GM19239 (cell line): ENCODE measurements at places on chromosomes 16 and 17.

DNA sequence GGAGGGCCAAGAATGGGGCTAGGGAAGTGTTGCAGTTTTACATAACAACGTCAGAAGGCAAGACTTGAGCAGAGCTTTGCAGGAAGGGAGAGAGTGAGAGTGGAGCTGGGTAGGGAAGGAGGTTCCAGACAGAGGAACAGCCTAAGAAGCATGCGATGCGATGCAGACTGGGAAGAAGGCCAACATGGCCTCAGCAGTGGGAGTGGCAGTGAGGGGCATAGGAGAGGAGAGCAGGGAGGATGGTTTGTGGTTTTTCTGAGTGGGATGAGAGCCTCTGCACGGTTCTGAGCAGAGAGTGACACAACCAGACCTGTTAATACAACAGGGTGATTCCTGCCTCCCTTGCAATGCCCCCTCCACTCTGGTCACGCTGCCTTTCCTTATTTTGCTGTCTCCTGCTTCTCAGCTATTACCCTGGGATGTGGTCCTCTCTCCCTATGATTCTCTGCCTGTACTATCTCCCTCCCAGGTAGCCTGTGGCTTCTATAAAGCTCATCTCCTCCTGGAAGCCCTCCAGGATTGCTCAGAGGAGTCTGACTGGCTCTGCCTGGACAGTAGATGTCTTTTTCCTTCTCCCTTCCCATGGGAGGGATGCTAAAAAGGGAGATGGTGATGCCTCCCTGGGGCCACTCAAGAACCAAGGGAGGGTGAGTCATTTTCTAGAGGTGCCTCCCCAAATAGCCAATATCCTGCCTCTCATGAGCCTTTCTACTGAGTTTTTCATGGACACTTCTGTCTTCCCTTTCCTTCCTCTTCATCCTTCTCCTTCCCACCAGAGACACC lies 38.7 kb upstream of the NGFR start:
- DNase-seq = no peak

- DNase-seq = no peak
Observed at GRCh38 chr17:65323049-65323448, 185.9 kb downstream of the RGS9 start.

- no peak for DNase-seq
Observed at GRCh38 chr16:85567935-85568334, 45.2 kb upstream of the GSE1 start.

GRCh38 chr17:79985943-79986391 lies 49.7 kb downstream of the TBC1D16 start:
- no peak for DNase-seq

DNA sequence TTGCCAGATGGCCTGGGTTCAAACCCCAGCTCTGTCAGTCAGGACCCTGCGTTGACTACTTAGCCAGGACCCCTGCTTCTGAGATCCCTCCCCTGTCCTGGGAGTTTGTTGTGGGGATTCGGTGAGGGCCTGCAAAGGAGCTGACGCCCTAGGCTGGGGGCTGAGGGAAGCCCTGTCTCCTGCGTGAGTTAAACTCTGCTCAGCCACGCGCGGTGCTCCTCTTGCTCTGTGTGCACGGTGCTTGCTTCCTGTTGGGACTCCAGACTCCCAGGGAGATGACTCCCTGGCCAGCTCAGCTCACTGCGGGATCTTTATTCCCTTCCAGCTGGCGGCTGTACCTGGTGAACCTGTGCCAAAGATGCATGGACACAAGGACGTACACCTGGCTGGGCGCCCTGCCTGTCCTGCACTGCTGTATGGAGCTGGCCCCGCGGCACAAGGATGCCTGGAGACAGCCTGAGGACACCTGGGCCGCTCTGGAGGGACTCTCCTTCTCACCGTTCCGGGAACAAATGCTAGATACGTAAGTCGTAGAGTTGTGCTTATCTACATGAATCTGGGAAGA lies 37.4 kb downstream of the RNF213 start:
- no peak for DNase-seq

DNA sequence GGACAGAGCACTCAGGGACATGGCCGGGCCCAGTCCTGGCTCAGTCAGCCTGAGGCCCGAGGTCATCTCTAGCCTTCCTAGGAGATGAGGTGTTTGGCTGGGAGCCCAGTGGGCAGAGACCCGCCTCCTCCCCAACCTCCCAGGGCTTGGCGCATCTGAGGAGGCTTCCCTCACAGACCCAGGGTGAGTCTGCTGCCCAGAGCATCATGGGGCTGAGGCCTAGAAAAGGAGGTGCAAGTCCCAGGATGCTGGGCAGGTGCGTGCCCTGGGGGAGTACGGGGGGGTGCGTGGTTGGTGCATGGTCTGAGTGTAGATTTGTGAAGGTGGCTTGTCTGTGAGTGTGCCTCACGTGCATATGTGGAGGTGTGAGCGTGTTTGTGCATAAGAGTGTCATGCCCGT lies 4.7 kb downstream of the PDE6G start:
- DNase-seq = no peak

- DNase-seq = no peak
Observed at GRCh38 chr16:12544477-12545296, 259.0 kb downstream of the CPPED1 start.

GRCh38 chr16:68238029-68238345 lies 2.1 kb upstream of the ESRP2 start:
- no peak for DNase-seq

- DNase-seq = no peak
Observed at GRCh38 chr16:80260906-80261311, 279.9 kb upstream of the DYNLRB2 start.

DNA sequence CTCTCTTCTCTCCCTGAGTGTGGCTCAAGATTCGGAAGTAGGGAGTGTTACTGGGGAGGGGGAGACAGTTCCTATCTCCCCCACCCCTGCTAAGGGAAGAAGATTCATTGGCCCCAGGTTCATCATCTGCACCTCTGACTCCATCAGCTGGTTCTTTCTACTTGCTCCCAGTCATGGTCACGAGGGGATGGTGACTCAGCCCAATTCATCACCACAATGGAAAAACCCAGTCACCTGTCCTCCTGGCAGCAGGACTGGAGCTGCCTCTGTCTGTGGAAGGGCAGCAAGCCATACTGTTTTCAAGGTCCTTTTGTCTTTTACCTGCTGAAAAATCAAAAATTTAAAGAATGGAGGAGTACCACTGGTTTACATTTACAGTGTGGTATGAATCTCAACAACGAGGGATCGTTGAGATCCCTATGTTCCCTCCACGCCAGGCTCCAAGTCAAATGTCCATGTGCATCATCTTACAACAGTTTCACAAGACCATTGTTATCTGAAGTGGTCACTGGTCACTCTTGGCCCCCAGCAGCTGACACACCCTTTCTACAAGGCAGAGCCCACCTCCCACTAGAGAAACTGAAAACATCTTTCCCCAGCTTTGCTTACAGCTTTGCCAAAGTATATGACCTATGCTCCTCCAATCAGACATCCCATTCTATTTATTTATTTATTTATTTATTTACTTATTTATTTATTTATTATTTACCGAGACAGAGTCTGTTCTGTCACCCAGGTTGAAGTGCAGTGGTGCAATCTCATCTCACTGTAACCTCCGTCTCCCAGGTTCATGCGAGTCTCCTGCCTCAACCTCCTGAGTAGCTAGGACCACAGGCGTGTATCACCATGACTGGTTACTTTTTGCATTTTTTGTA lies 40.4 kb upstream of the NDRG4 start:
- DNase-seq = no peak

DNA sequence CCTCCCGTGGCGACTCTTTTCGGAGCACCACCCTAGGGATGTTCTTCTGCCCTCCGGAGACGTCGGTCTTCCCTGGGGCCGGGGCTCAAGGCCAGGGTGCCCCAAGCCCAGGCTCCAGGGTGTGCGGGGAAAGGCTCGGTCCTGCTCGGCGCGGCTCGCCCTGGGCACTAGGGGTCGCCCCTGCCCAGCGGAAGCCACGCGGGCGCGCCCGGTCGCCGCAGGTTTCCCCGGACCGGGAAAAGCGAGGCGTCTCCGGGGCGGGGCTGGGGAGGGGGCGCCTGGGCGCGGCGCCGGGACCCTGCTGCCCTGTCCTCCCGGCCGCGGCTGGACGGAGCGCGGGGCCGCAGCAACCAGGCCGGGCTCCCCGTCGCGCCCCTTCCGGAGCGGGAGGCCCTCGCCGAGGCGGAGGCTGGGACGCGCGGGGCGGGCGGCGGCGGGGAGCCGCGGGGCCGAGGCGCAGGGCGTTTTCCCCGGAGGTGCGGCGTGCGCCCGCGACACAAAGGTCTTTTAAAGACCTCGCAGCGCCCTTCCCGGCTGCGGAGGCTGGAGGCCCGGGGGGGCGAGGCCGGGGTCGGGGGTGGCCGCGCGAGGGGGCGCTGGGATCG lies 76.4 kb downstream of the MRC2 start:
- peak; percentile 79 for DNase-seq

DNA sequence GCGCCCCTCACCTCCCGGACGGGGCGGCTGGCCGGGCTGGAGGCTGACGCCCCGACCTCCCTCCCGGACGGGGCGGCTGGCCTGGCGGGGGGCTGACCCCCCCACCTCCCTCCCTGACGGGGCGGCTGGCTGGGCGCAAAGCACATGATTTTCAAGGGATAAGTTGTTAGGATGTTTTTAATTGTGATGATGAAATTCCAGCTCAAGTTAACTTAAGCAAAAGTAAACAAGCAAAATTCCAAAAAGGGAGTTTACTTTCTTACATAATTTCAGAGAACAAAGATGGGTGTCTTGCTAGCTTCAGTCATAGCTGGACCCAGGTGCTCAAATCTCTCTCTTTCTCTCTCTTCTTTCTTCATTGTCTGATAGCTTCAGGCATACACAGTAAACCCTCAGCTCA lies 33.6 kb upstream of the MED9 start:
- DNase-seq = no peak

- DNase-seq = no peak
Observed at GRCh38 chr16:22109258-22109898, 17.0 kb downstream of the VWA3A start.

GRCh38 chr16:78415669-78416068 lies 316.2 kb downstream of the WWOX start:
- no peak for DNase-seq

GRCh38 chr17:13753771-13754170 lies 152.0 kb upstream of the HS3ST3A1 start:
- no peak for DNase-seq

DNA sequence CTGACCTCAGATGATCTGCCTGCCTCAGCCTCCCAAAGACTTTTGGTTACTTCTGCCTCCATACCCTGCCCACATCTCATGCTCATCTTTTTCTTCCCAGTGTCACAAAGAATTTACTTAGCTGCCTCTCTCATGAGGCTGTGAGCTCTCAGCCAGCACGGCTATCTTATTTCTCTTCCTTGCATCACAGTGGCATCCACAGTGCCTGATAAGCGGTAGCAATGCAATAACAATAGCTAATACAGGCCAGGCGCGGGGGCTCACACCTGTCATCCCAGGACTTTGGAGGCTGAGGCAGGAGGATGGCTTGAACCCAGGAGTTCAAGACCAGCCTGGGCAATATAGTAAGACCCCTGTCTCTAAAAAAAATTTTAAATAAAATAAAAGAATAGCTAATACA lies 15.5 kb upstream of the MARVELD3 start:
- DNase-seq = no peak

DNA sequence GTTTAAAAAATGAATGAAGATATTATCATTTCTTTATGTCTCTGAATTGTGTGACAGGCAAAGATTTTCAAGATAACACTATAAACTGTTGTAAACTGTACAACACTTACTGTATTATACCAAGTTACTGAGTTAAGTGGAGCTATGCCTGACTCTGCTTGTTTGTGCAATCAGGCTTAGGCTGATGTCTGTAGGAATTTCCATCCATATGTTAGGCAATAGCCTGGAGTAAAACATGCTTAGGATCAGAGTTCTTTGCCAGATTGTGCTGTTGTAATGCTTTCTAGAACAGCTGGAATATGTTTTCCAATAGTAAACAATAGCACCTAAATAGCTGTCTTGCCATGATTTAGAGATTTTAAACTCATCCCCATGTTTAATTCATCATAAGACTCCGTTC lies 1496.7 kb downstream of the CDH11 start:
- DNase-seq = no peak

DNA sequence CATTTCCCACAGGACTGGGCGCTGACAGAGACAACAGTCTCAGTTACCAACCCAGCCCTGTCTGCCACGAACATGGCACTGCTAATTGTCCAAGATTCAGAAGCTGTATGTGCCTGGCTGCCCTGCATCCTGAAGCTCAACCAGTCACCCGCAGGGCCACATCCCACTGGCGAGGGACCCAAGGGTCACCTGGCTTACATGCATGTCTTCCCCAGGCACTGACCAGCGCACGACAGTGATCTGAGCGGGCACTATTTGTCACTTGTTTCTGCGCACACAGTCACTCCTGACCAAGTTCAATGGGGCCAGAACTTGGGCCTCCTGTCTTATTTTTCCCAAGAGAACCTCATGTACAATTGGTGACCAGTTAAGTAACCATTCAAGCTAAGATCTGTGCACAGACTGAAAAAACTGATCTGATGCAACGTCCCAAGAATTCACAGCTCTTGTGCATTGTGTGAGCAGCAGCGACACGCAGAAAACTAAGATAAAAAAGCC lies 13.1 kb downstream of the USP7 start:
- DNase-seq = no peak

- DNase-seq = no peak
Observed at GRCh38 chr16:84714028-84714427, 14.2 kb downstream of the USP10 start.

GRCh38 chr17:6046931-6047330 lies 23.2 kb upstream of the WSCD1 start:
- DNase-seq = no peak
